B cell (primary cell): ENCODE measurements at places on chromosomes 1 and 21. TPM values are rescaled to one million over a fixed set of nuclear protein-coding genes. Genes with fewer than 3 reads are reported as not detected.

DNA sequence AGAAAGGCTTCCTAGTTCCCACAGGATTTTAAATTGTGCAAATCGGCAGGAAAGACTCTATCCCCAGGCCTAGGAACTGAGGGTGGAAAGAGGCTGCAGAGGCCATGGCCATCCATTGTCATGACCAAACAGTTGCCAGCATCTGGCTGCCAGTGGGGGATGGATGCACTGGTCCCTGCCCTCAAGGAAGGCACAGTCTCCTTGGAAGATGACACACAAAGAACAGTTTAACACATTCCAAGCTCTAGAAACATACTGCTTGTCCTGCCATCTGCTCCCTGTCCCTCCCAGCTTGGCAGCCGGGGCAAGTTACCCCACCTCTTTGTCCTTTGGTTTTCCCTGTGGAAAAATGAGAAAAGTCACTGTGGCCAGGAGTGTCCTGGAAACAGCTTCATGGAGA is 83.2 kb downstream of the BCAR3 start:
- no peaks in the 10 kb centered on the region for H3K36me3 ChIP-seq
- no peaks in the 10 kb centered on the region for H3K4me1 ChIP-seq
- H3K27ac ChIP-seq = no peak overlapping the region
- H3K27me3 ChIP-seq = no peaks in the 10 kb centered on the region

Gene NBPF4
- not detected in 2 replicates for total RNA-seq

Gene NEK2
- 0.32 TPM in 1 of 2 replicates, not detected in the other for total RNA-seq

Gene MPZL1
- 27.7 and 27.9 TPM in 2 replicates for total RNA-seq

DNA sequence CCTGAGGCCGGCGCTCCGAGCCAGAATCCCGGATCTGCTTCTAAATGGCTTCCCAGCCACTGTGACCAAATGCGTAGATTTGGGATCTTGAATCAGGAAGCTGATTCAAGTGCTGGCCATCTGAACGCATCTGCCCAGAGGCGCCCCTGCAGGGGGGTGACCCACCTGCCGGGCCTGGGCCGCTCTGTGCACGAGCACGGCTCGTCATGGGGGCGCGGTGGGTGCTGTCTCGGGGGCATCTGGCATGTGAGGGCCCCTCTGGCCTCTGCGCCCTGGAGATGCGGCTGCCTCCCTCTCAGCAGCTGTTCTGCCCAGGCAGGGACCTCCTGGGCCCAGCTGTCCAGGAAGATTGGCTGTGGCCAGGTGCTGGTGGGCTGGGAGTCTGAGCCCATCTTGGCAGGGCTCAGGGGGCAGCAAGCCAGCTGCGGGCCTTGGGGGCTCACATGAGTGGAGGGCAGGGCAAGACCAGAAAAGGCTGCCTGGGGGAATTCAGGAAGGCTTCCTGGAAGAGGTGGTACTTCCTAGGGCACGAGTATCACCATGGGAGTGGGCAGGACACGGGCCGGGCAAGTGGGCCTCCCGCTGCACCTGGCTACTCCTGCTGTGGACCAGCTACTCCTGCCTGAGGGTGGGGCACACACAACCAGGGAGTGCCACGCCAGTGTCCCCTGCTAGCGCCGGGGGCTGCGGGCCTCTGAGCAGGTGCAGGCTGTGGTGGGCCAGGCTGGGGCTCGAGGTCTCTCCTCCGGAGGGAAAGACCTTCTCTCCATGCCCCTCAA is 25.1 kb downstream of the PLCH2 start:
- no peak overlapping the region for H3K4me3 ChIP-seq
- DNase-seq = no peak
- H3K4me1 ChIP-seq = peaks cover 49% of the 10 kb centered on the region
- no peaks in the 10 kb centered on the region for H3K27me3 ChIP-seq

DNA sequence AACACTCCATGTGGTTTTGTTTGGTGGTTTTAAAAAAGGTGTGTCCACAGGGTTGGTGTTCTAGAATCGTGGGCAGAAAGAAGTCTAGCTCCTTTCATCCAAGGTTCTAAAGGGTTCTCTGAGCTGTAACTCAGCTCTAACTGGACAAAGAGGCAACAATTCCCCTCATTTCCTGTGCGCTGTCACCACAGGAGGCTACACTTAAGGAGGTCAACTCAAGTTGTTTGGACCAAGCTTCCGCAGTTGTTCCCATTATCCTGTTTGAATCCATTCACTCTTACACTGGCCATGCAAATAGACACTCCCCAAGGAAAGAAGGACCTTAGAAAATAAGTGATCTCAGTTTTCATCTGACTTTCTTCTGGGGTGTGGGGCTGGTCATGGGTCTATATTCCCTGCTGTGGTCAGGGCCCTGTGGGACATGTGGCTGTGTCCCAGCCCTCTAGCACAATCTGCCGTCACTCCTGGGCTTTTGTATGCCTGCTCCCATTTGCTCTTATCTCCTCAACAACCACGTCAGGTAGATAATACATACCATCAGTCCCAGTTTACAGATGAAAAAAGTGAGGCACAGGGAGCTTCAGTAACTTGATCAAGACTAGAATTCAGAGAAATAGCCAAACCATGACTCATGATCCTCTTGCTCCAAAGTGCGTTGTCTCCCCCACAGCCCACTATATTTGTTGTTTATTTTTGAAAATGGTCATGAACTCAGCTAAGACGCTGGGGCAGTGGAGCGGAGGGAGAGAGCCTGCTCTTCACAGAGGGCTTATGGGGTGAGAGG is 103.6 kb downstream of the RHOU start:
- H3K4me1 ChIP-seq = no peaks in the 10 kb centered on the region
- no peak for DNase-seq
- H3K27ac ChIP-seq = no peak overlapping the region
- H3K36me3 ChIP-seq = no peaks in the 10 kb centered on the region
- no peak overlapping the region for H3K4me3 ChIP-seq
- H3K27me3 ChIP-seq = no peaks in the 10 kb centered on the region

Gene VHLL
- 0.49 TPM in 1 of 2 replicates, not detected in the other for total RNA-seq

Gene TSTD1
- total RNA-seq = 85.6 and 94.4 TPM in 2 replicates

GRCh38 chr1:54158071-54158470 is 5.3 kb upstream of the CDCP2 start:
- H3K4me3 ChIP-seq = no peak overlapping the region
- H3K4me1 ChIP-seq = no peaks in the 10 kb centered on the region
- no peaks in the 10 kb centered on the region for H3K36me3 ChIP-seq
- no peaks in the 10 kb centered on the region for H3K27me3 ChIP-seq
- no peak overlapping the region for H3K27ac ChIP-seq

GRCh38 chr1:94335950-94336349 is 82.2 kb upstream of the ABCD3 start:
- H3K4me1 ChIP-seq = no peaks in the 10 kb centered on the region
- peak; percentile 12 for DNase-seq
- no peaks in the 10 kb centered on the region for H3K27me3 ChIP-seq
- no peak overlapping the region for H3K27ac ChIP-seq
- no peaks in the 10 kb centered on the region for H3K36me3 ChIP-seq

DNA sequence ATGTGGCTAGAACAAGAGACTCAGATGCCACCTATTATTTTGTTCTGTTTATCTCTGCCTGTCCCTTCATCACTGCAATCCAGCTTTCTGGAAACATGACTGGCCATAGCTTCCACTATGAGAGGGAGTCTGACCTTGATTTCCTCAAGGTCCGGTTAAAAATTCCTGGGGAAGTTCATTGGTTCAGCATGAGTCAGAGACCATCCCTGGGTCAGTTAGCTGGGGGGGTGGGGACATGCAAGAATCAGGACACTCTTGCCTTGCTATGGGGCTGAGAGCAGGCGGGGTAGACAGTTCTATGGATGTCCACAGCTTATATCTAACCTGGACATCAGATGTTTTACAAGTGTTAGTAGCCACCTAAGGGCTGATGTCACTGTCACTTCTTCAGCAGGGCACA is 81.1 kb downstream of the TENT5C start:
- H3K4me1 ChIP-seq = peaks cover 3% of the 10 kb centered on the region
- no peak overlapping the region for H3K4me3 ChIP-seq
- no peak overlapping the region for H3K27ac ChIP-seq
- no peaks in the 10 kb centered on the region for H3K27me3 ChIP-seq
- no peak for DNase-seq

DNA sequence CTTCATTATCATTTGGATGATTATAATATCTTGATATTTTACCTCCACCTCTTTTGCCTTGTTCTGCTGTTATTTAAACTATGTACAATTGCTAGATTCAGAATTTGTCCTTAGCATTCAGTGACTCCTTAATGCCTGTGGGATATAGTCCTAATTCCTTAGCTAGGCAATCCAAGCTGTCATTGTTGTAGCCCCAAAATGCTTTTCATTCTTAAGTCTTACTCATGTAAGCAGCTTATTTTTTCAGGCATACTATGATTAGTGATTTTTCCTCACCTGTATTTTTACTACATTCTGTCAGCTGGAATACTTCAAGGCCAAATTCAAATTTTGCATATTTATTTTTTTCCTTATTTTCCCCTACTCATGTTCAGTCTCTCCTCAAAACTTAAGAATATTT is 13.4 kb downstream of the PKN2 start:
- DNase-seq = no peak
- peaks cover 17% of the 10 kb centered on the region for H3K4me1 ChIP-seq
- H3K36me3 ChIP-seq = no peaks in the 10 kb centered on the region
- no peak overlapping the region for H3K4me3 ChIP-seq
- no peaks in the 10 kb centered on the region for H3K27me3 ChIP-seq

Gene RAD54L
- total RNA-seq = 1.1 and 1.9 TPM in 2 replicates

GRCh38 chr1:87953732-87954344 is 625.2 kb downstream of the LMO4 start:
- H3K4me3 ChIP-seq = no peak overlapping the region
- H3K36me3 ChIP-seq = no peaks in the 10 kb centered on the region
- peaks cover 16% of the 10 kb centered on the region for H3K4me1 ChIP-seq
- DNase-seq = peak; percentile 80
- no peaks in the 10 kb centered on the region for H3K27me3 ChIP-seq

DNA sequence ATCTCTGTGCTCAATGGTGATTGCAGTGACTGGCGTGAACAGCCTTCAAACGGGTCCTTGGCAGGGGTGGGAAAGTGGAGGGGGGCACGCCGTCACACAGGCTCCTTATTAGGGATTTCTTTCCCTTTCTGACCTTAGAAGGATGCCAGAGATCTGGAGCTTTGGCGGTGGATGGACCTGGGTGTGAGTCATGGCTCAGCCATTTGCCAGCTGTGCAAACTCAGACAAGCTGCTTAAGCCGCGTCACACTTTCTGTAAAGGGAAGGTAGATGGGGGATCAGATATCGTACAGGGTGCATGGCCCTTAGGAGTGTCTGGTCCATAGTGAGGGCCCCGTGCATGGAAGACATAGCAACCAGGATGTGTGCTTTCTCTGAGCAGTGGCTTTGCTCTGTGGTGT is 48.3 kb upstream of the C1orf174 start:
- DNase-seq = no peak
- no peaks in the 10 kb centered on the region for H3K4me1 ChIP-seq
- H3K4me3 ChIP-seq = no peak overlapping the region
- H3K27me3 ChIP-seq = no peaks in the 10 kb centered on the region
